ENCODE measurements at places on chromosomes 2 and 18. TPM values are rescaled to one million over a fixed set of nuclear protein-coding genes. Genes with fewer than 3 reads are reported as not detected.

- no peak for DNase-seq
These were observed 6.2 kb upstream of the INPP4A start for GRCh38 chr2:98438190-98439133.

The INO80C gene
- 37.4 TPM for total RNA-seq

- DNase-seq = no peak
These were observed 36.2 kb downstream of the EPG5 start for GRCh38 chr18:45930963-45931362.

- DNase-seq = no peak
These were observed 378.1 kb upstream of the ATP5MC3 start for GRCh38 chr2:175559613-175560012.

GRCh38 chr2:140596447-140596846 is 1534.4 kb downstream of the LRP1B start:
- no peak for DNase-seq

The GCA gene
- 25.5 TPM for total RNA-seq

The USP40 gene
- 12.0 TPM for total RNA-seq

GRCh38 chr2:133624551-133624950 is 56.3 kb upstream of the NCKAP5 start:
- no peak for DNase-seq

DNA sequence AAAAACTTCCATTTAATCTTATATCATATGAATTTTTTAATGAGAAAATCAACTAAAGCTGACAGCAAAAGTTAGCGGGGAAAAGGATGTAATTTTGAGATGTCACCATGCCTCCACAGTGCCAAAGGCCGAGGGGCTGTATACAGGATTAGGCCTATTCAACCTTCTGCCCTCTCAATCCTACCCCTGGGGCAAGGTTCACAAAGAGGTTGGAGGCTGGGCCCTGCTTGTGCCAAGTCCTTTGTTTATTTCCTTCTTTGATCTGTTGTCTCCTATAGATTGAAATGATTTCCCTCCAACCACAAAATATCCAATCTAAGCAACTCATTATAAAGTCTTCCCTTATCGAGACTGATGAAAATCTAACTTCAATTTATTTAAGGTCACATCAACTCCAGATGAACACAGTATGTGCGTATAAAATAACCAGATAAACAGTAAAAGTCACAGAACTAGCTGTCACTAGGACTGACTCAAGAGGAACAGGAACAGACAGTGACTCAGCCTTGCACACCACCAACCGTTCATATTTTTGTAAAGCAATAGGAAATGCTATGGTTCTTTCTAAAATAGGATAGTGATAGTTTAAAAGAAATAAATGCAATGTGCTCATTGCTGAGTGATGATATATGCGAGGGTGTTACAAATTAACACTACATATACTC is 95.8 kb downstream of the SLC25A12 start:
- DNase-seq = no peak

- DNase-seq = no peak
These were observed 18.6 kb upstream of the PDE1A start for GRCh38 chr2:182445391-182445965.

- DNase-seq = no peak
These were observed 30.5 kb downstream of the ASB1 start for GRCh38 chr2:238456970-238457926.
